ACHN (cell line): ENCODE measurements at places on chromosomes 1 and 21.

DNA sequence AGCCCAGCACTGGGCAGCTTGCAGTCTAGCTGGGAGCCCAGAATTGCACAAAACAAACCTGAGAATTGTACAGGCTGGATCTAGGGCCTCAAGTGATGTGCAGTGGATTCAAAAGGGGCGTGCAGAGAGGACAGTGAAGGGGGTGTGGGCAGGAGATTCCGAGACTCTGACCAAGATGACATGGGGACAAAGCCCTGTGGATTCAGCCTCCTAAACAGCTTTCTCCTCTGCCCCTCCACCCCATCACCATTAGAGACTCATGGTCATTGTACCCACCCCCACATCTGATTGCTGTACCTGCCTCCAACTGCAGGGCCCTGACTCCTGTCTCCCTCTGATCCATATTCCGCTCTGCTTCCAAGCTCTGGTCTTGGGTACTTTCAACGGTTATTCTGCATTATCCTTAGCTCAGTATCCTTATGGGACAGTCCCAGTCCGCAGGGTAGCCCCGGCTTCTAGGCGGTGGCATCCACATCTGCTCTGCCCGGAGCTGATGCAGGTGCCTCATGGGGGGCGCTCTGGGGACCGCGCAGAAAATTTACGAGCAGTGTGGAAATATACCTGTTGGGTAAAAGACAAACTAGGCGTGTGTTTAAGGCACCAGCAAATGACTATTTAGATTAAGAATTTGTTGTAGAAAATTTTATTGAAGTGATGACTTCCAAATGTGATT, 1.7 kb upstream of the BMP8A start:
- no peak for DNase-seq

GRCh38 chr1:52574594-52574993, 21.7 kb upstream of the TUT4 start:
- DNase-seq: peak; percentile 63

- DNase-seq: no peak
These were observed 63.5 kb upstream of the KIAA1614 start for GRCh38 chr1:180849031-180849775.

- no peak for DNase-seq
These were observed 1.7 kb upstream of the CLCA1 start for GRCh38 chr1:86466986-86467385.

GRCh38 chr1:204198348-204199340, 2.4 kb upstream of the KISS1 start:
- DNase-seq: peak; percentile 78

DNA sequence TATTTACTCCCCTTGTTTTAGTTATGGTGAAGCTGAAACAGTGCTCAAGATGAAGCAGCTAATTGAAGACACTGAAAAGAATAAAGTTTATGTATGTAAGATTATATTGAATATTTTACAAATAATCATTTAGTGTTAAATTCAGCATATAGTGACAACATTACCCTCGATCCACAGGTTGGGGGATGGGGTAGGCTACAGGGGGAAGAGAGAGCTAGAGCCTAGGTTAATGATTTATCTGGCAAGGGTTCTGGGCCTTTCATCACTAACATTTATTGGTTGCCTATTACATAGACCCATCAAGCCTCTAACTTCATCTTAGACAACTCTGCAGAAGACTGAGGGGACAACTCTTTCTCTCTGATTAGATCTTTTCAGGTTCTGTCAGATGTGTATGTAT, 21.3 kb downstream of the ZCCHC17 start:
- DNase-seq: no peak

DNA sequence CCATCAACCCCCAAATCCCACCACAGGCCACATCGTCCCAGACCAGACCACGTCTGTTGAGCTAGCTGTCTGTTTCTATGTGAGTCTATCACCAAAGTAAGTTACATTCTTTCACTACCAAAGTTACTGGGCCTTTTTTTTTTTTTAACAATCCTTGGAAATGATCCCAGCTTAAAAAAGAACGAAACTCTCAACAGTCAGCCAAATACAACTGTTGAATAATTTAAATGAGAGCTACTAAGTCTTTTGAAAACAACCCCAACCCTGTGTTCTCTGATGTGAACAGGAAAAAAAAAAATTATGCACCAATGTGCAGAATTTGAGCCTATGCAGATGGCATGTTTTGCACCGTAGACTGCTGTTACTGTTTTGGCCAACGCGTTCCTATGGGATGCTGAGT, 134.0 kb upstream of the ETS2 start:
- DNase-seq: no peak

- no peak for DNase-seq
These were observed 23.2 kb upstream of the CLDN17 start for GRCh38 chr21:30189773-30190172.

DNA sequence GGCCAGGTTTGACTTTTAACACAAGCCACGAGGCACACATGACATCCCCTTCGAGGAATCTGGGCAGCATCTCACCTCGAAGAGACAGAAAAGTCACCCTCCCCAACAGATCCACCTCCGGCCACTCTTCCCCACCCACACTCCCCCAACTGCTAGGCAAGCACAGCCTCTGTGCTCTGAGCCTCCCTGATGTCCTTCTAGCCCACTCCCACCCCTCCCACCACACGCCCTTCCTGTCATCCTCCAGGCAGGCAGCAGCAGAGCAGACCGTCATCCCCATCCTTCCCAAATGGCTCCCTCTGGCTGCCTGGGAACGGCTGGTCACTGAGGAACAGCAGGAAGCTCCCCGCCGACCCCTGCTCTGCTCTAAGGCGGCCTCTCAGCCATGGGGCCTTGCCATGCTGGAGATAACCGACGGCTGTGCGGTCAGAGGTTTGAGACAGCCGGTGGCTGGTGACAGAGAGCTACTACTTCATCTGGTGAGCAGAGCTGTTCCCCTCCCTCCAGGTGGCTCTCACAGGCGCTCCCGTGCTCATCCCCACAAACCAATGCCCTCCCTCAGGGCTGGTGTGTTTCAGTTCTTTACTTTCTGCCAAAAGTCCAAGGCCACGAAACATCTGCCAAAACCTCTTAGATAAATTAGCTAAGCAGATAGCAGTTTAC, 25.6 kb downstream of the NPHP4 start:
- no peak for DNase-seq

DNA sequence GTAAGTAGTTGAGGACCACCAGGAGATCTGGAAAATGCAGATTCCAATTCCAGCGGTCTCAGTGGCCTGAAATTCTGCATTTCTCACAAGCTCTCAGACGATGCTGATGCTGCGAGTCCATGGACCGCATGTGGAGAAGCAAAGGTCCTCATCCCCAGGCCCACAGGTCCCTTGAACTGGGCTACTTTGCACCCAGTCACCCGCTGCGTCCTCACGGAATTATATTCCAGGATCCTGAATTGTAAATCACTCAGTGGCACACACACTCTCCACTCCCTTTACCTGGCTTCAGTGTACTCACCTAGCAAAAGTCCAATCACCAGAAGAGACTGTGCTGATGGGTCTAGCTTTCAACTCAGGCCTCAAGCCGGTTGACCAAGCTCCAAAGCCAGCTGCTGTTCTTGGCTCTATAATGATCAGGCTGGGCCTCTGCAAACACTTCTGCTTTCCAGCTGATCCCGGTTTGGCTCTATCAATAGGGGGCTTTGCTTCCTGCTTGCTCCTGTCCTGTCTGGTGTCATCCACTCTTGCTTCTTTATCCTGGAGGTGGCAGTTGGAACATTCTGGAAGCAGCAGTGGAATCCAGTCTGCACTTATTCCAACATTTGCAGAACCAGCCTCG, 904 bp upstream of the RPL22 start:
- no peak for DNase-seq

- no peak for DNase-seq
These were observed 1048.5 kb downstream of the PLA2G4A start for GRCh38 chr1:187877220-187877619.

GRCh38 chr1:208006258-208006920, 95.5 kb upstream of the CD34 start:
- DNase-seq: no peak

- no peak for DNase-seq
These were observed 63.6 kb downstream of the CD46 start for GRCh38 chr1:207815466-207815865.

GRCh38 chr1:67784545-67785186, 48.6 kb downstream of the GNG12 start:
- no peak for DNase-seq

GRCh38 chr1:196680107-196680506, 28.3 kb downstream of the CFH start:
- DNase-seq: no peak

- DNase-seq: no peak
These were observed 78.0 kb upstream of the KCNJ6 start for GRCh38 chr21:37994211-37994610.

DNA sequence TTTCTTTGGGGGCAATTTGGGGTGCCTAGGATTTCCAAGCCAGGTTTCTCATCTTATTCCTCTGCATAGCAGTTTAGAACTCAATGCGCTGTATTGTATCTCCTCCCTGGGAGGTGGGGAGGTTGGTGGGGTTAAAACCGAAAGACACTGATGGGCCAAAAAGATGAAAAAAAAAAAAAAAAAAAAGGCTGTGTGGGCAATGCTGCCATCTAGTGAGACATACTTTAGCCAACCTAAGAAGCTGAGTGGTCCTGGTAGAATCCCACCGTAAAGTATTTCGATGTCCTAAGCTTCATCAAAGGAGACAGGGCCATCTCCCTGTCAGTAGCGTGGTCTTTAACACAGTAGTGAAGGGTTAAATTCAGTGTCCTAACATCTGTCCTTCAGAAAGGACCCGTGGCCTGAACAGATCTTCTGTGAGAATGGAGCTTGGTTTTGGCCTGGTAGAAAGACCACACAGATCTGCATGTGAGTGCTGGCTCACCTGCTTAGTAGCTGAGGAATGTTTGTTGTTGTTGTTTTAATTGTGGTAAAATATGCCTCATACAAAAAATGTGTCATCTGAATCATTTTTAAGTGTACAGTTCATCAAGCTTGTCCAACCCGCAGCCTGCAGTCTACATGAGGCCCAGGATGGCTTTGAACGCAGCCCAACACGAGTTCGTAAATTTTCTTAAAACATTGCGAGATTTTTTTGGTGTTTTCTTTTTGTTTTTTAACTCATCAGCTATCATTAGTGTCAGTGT, 226.2 kb downstream of the KIF26B start:
- peak; percentile 12 for DNase-seq

- no peak for DNase-seq
These were observed 7.8 kb downstream of the DIPK1A start for GRCh38 chr1:92953491-92953890.

GRCh38 chr1:114384922-114385321, 126.1 kb downstream of the TRIM33 start:
- no peak for DNase-seq
